Aorta (tissue), 5 donors: ENCODE measurements at places on chromosomes 13 and 19. TPM values are rescaled to one million over a fixed set of nuclear protein-coding genes. Genes with fewer than 3 reads are reported as not detected.

The AKAP8L gene
- total RNA-seq = 106 TPM

- no peaks in the 10 kb centered on the region for H3K4me1 ChIP-seq
- H3K27me3 ChIP-seq = no peaks in the 10 kb centered on the region
- no peak overlapping the region for H3K27ac ChIP-seq
Observed at GRCh38 chr13:34926508-34926907, 15.6 kb upstream of the NBEA start.

- H3K27ac ChIP-seq = no peak overlapping the region
- no peaks in the 10 kb centered on the region for H3K27me3 ChIP-seq
- H3K4me1 ChIP-seq = no peaks in the 10 kb centered on the region
- no peak for DNase-seq
- no peak overlapping the region for H3K4me3 ChIP-seq
Observed at GRCh38 chr13:98809345-98809777, 56.9 kb upstream of the SLC15A1 start.

DNA sequence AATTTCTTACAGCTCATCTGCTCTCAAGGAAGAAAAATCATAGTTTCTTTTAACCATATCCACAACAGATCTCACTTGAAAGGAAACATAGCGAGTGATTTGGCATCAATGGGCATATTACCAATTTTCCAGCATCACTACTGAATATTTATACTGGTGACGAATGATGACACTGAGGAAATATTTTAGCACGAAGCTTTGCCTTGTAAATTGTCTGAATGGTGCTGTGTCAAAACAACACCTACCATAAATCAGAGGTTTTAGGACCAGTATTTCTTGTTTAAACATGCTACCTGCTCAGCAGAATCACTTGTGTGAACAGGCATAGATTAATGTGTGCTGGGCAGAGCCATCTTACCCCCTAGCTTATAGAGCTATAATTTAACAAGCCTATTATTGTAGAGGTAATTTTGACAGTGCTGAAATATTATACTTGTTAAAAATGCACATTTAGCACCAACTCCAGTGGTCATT lies 146.8 kb downstream of the ABCC4 start:
- H3K4me3 ChIP-seq = no peak overlapping the region
- no peak for DNase-seq

DNA sequence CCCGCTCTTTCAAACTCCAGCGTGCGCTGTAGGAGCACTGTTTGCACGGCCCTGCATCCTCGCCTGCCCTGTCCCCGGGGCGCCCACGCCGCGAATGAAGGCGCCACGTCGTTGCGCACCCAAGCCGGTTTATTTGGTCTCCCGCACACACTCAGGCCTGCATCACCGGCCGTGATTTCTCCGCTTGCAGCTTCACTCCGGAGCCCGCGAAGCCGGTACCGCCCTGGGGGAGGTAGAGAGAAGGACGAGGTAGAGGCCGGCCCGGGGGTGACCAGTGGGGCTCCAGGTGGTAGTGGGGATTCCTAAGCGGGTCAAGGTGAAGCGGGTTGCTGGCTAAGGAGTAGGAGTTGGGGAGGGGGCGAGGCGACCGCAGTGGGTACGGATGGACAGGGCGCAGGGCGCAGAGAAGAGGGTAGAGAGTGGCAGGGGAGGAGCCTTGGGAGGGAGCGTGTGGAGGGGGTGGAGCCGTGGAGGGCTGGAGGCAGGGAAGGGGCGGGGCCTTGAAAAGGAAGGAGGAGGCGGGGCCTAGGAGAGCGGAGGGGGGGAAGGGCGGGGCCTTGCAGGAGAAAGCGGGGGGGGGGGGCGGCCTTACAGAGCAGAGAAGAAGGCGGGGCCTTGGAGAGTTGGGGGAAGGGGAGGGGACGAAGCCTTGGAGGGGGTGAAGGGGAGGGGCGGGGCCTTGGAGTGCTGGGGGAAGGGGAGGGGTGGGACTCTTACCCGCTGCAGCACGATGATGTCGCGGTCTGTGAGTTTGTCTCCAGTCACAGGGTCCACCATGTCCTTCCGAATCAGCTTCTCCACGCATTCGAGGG lies 24.6 kb downstream of the NOSIP start:
- no peaks in the 10 kb centered on the region for H3K4me1 ChIP-seq
- peak; percentile 64 for DNase-seq
- H3K27me3 ChIP-seq = no peaks in the 10 kb centered on the region

DNA sequence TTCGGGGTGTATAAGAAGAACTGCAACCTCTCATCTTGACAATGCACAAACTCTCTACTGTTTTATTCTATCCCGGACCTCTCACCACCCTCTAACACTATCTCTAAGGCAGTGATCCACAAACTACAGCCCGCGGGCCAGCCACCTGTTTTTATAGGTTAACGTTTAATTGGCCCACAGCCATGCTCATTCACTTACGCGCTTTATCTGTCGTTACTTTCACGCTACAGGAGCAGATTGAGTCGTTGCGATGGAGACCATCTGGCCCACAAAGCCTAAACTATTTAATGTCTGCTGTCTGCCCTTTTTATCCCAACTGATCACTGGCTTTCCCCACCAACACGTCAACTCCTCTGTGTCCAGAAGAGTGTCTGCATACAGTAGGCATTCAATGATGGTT lies 158.9 kb downstream of the CACNA1A start:
- H3K4me1 ChIP-seq = no peaks in the 10 kb centered on the region
- H3K27ac ChIP-seq = no peak overlapping the region
- H3K27me3 ChIP-seq = peaks cover 1% of the 10 kb centered on the region
- H3K36me3 ChIP-seq = no peaks in the 10 kb centered on the region

The GPR180 gene
- total RNA-seq = 6.6 TPM

The PEAK3 gene
- 0.93 TPM for total RNA-seq

GRCh38 chr13:35190241-35190640 lies 248.2 kb downstream of the NBEA start:
- no peaks in the 10 kb centered on the region for H3K27me3 ChIP-seq
- no peak overlapping the region for H3K4me3 ChIP-seq
- no peaks in the 10 kb centered on the region for H3K4me1 ChIP-seq
- no peak for DNase-seq

DNA sequence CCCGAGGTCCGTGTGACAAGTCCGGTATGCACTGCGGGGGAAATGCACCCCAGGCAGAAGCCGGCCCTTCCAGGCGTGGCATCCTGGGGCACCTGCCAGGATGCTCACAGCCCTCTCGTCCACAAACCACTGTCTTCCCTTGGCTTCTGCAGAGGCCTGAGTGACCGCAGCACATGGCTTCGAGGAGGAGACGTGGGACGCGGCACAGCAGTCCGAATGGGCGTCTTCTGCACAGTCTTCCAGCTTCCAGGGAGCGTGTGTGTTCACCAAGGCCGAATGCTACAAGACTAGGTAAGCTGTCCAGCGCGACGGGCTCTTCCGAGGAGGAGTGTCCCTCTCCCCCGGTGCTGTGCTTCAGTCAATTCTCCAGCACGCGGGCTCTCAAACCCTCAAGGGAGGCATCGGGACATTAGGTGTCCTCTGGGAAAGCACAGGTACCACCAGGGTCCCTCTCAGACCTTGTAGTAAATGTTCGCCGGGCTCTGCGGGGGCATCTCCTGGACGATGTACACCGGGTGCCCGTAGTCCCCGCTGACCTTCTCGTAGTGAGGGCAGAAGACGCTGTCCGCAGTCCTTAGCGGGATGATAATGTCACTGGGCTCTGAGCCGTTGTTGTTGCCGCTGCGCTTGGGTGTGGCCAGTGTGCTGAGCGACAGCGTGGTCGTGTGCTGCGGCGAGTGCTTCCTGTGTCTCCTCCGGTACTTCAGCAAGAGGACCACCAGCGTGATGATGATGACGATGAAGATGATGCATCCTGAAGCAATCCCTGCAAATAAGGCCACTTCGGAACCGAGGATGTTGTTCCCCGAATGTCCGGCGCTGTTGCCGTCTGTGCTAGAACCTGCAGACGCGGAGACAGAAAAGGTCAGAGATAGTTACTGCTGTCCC lies 42.6 kb downstream of the EFNB2 start:
- H3K27ac ChIP-seq = peak overlapping the region; percentile 96
- no peaks in the 10 kb centered on the region for H3K27me3 ChIP-seq
- no peaks in the 10 kb centered on the region for H3K36me3 ChIP-seq
- no peak for DNase-seq

DNA sequence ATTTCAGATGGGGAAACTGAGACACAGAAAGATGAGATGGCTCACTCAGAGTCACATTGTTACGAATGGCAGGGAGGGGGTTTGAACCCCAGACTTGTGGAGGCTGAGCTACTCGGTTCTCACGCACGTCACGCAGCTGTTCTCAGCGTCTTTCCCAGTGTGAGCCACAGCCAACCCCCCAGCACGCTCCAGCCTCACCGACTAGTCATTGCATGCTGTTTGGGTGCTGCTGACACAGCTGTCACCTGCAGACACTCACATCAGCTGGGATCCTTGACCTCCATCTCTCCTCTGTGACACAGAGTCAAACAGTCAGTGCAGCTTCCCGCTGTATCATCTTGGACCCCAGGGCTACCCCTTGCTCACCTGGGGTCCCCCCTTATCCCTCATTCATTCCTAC lies 2.4 kb upstream of the NCAN start:
- H3K27ac ChIP-seq = no peak overlapping the region
- H3K4me3 ChIP-seq = no peak overlapping the region
- H3K36me3 ChIP-seq = no peaks in the 10 kb centered on the region
- no peaks in the 10 kb centered on the region for H3K27me3 ChIP-seq
- H3K4me1 ChIP-seq = no peaks in the 10 kb centered on the region

The FBN3 gene
- not detected for total RNA-seq

GRCh38 chr13:110012102-110012739 lies 225.8 kb upstream of the IRS2 start:
- no peak for DNase-seq
- no peak overlapping the region for H3K4me3 ChIP-seq
- H3K27ac ChIP-seq = no peak overlapping the region
- no peaks in the 10 kb centered on the region for H3K4me1 ChIP-seq
- no peaks in the 10 kb centered on the region for H3K27me3 ChIP-seq
- no peaks in the 10 kb centered on the region for H3K36me3 ChIP-seq
